HTR-8/SVneo (cell line): ENCODE measurements at places on chromosomes 7 and 10.

DNA sequence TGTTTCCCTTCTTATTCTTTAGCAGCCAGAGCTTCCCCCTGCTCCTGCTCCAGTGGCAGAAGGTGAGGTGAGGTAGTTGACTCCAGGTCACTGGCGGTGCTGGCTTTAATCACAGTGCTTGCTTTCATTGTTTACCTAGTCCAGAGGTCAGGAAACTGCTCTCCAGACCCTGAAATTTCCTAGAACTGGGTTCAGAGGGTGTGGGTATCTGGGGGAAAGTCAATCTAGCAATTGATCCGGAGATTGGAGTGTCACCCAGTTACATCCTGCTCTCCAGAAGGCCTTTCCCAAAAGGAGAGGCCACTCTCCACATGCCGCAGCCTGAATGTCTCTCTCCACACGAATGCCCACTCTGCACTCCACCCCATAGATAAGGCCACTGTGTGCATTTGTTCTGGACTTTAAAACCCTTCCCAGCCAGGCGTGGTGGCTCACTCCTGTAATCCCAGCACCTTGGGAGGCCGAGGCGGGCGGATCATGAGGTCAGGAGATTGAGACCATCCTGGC, 2.1 kb upstream of the MBL2 start:
- DNase-seq = no peak

DNA sequence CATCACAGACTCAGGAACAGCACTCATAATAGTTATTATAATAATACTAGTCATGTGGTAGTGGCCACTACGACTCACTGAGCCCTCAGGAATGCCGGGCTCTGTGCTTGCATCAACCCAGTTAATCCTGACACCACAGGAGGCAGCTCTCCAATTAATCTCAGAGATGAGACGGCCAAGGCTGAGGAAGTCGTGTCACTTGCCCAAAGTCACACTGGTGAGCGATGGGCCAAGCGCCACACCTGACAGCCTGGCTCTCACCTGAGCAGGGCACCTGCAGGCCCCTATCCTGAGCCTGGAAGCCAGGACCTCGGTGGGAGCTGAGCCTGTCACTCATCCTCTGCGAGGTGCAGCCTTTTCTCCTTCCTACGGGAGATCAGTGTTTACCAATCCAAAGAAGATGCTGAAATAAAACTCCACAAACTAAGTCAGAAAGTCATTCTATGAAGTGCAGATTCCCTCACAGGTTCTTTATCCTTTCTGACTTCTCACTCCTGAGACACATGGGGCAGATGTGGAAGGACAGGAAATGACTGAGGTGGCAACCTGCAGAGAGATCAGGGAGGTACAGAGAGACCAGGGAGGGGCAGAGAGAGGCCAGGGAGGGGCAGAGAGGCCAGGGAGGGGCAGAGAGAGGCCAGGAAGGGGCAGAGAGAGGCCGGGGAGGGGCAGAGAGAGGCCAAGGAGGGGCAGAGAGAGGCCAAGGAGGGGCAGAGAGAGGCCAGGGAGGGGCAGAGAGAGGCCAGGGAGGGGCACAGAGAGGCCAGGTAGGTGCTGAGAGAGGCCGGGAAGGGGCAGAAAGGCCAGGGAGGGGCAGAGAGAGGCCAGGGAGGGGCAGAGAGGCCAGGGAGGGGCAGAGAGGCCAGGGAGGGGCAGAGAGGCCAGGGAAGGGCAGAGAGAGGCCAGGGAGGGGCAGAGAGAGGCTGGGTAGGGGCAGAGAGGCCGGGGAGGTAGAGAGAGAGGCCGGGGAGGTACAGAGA, 38.5 kb downstream of the VIPR2 start:
- peak; percentile 30 for DNase-seq

DNA sequence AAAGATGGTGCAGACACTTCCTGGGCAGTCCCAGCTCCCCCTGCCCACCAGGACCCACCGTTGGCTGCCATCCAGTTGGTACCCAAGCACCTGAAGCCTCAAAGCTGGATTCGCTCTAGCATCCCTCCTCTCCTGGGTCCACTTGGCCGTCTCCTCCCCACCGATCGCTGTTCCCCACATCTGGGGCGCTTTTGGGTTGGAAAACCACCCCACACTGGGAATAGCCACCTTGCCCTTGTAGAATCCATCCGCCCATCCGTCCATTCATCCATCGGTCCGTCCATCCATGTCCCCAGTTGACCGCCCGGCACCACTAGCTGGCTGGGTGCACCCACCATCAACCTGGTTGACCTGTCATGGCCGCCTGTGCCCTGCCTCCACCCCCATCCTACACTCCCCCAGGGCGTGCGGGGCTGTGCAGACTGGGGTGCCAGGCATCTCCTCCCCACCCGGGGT, 14.5 kb upstream of the LIMK1 start:
- no peak for DNase-seq

- DNase-seq = no peak
Measured at GRCh38 chr7:44799939-44800338, 3.5 kb downstream of the PPIA start.

GRCh38 chr10:132037676-132037975, 28.1 kb upstream of the JAKMIP3 start:
- DNase-seq = no peak

GRCh38 chr10:126350216-126350992, 37.9 kb downstream of the ADAM12 start:
- DNase-seq = peak; percentile 61

DNA sequence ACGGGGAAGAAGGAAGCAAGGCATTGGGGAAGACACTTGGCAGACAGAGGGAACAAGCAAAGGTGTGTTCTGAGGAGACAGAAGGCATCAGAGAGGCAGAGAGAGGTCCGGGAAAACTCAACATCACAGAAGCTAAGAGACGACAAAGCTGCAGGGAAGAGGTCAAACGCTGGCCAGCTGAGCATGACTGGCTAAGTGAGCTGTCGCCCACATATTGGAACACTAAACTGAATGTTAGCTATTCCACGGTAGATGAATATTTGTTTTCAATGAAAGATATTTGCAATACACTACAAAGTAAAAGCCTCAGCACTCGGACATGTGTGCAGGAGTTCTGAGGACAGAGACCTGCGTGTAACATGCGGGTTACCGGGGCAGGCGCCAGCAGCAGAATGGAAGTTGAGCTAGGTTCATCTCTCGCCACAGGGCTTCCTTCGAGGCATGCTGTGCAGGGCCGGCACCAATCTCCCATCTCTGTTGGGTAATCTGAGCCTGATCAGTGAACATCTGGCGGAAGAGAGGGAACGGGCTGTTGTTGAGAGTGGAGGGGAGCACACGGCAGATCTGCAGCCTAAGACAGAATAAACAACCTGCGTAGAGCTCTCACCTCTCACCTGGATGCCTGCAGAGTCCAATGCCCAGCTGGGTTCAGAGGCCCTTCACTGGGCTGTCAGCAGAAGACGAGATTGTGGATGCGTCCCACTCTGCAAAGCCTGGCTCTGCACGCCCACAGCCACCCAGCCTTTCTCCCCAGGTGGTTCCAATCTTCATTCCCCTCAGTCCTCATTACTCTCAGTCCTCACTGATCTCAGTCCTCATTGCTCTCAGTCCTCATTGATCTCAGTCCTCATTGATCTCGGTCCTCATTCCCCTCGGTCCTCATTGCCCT, 35.9 kb downstream of the INSIG1 start:
- DNase-seq = no peak

DNA sequence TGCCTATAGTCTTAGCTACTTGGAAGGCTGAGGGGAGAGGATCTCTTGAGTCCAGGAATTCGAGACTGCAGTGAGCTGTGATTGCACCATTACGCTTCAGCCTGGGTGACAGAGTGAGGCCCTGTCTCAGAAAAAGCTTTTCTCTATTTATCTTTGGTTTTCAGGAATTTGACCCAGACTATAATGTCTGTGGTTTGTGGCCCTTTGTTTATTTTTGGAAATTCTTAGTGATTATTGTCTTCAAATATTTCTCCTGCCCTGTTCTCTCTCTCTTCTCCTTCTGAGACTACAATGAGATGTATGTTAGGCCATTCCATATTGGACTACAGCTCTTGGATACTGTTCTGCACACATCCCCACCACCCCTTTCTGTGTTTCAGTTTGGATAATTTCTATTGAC, 4.7 kb downstream of the MUC12 start:
- no peak for DNase-seq

DNA sequence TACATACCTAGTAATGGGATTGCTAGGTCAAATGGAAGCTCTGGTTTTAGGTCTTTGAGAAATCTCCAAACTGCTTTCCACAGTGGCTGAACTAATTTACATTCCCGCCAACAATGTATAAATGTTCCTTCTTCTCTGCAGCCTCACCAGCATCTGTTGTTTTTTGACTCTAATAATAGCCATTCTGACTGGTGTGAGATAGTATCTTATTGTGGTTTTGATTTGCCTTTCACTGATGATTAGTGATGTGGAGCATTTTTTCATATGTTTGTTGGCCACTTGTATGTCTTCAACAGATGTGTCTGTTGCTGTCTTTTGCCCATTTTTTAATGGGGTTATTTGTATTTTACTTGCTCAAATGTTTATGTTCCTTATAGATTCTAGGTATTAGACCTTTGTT, 675.5 kb downstream of the SUGCT start:
- DNase-seq = no peak

DNA sequence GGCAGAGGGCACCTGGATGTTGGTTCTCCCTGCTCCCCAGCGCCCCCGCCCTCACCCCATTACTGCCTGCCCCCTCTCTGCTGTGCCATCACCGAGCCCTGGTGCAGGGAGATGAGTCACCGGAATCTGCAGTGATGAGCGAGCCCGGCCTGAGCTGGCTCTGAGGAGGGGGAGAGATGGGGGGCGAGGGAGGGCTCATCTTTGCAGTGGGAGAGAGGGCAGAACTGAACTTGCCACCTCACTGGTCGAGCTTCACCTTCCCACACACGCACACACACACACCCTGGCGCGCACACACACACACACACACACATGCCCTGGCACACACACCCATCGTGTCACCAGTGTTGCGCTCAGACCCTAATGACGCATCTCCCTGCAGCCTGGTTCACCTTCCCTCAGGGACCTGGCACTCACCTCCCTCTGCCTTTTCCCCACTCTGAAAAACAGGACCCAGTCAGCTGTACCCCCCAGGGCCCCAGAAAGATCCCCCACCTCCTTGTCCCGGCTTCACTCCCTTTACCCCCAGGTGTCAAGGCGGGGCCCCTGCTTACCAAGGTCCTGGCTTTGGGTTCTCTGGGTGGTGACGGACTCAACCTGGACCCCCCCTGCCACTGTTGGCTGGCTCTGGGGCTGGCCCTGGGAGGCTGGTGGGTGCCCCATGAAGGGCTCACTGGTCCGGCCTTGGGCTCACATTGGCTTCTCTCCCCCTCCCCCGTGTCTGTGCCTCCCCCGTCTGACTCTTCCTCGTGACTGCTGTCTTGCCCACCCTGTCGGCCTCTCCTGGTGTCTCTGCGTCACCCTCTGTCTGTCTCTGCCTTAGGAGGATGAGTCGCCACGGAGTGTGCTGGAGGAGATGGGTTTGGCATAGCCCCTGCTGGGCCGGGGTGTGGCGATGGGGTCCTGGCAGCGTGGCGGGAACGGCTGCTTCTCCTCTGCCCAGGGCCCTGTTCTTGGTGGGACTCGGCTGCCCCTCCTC, 5.4 kb downstream of the VGF start:
- no peak for DNase-seq

- DNase-seq = no peak
Measured at GRCh38 chr10:85538601-85539000, 828.0 kb downstream of the GRID1 start.
